Stimulated activated CD8-positive, alpha-beta memory T cell treated with anti-CD3 and anti-CD28 coated beads, Interleukin-2, amount 100 ng/mL, for 48 hours (primary cell): ENCODE measurements at places on chromosomes 2 and 18.

DNA sequence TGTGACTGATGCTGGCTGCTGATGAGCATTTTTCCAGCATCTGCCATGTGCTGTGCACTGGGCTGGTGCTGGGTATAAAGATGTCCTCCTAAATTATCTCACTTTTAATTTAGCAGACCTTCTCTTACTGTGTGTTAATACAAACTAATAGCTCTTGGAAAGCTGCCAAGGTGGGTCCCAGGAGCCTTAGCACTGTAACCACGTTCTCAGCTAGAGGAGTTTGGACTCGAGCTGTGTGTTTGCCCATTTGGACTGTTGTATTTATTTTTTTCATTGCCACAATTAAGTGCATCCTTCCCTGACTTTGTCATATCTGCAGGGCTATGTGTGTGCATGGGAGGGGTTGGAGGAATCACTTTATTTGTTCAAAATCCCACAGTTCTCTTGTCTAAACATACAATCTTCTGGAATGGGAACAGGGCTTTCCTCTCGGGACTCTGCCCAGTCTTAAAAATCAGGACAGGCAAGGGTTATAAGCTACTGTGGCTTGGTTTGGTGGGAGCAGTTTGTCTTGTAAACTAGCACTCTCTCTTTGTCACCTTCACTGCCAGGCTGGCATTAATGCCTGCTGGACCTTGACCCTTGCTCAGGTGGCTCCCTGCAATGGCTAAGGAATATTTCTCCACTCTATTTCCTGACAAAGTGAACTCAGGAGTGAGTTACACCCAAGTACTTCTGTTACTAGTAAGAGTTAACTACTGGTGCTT lies 129.7 kb upstream of the MGAT5 start:
- DNase-seq, result no peak

- DNase-seq, result no peak
Observed at GRCh38 chr2:75517547-75518230, 43.0 kb downstream of the EVA1A start.

DNA sequence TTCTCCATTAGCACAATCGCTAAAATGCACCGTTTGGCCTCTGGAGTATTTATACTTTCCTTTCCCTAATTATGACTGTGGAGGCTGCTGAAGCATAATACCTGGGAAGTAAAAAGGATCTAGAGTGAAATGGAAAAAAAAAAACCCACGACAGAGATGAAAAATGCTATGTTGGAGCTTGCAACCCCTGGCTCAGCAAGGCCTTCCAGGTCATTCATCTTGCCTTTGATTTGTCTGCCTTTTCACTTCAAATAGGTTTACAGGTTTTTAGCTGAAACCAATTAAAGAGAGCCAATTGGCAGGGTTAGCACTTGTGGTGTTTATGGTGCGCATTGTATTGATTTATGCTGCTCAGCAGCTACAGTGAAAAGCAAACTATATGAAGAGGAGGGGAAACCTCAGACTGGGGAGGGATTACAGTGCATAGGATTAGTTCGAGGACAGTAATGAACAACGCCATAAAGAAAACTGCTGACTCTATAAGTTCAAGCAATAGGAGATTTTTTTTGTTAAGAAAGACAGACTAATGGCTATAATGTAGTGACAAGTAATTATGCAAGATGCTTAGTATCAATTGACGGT lies 347.9 kb downstream of the MEIS1 start:
- DNase-seq, result no peak

- no peak for DNase-seq
Observed at GRCh38 chr2:112995346-112995920, 9.8 kb upstream of the IL36A start.

- DNase-seq, result no peak
Observed at GRCh38 chr2:102892698-102893310, 131.0 kb downstream of the TMEM182 start.

DNA sequence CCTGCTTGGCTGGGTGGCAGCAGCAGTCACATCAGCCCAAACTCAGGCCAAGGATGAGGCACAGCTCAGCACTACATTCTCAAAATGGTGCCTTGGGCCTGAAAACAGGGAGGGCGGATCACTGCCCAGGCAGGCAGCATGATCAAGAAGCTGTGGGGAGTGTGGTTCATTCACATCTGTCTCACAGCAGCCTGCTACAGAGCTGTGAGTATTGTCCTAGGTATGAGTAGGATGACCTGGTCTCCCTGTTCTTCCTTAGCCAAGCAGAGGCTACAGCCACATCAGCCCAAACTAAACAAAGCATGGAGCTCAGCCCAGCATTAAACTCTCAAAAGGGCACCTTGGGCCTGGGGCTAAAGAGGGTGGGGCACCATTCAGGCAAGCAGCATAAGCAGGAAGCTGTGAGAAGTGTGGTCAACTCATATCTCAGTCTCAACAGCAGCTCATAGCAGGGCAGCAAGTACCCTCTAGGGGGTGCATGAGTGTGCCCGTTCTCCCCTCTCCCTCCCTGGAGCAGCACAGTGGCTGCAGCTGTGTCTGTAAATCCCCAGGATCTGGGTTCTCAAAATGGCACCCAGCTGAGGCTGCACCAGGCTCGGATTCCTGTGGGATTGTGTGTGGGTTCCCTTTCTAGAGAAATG lies 139.6 kb downstream of the TRABD2A start:
- no peak for DNase-seq

GRCh38 chr2:177668617-177669016 lies 276.0 kb downstream of the AGPS start:
- no peak for DNase-seq
